ENCODE measurements at places on chromosomes 5 and 9.

- no peak for DNase-seq
Observed at GRCh38 chr5:138240650-138241385, 27.7 kb upstream of the CDC23 start.

DNA sequence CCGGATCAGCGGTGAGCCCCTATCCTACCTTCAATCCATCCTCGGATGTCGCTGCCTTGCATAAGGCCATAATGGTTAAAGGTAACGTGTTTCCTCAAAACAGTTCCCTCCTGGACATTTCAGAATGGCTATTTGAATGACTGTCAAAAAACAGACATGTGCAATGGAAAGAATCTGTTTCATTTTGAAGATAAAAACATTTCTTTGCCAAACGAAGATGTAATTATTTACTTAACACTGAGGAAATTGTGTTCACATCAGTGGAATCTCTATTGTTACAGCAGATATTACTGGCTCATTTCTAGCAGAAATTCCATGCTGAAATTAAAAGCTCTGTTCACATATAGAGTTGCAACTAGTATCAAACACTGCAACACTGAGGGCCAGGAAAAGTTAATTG lies 7.1 kb downstream of the ANXA1 start:
- DNase-seq: no peak

- DNase-seq: no peak
Observed at GRCh38 chr9:117929868-117930267, 225.7 kb downstream of the TLR4 start.

- DNase-seq: no peak
Observed at GRCh38 chr9:75633451-75634057, 256.9 kb upstream of the PCSK5 start.

DNA sequence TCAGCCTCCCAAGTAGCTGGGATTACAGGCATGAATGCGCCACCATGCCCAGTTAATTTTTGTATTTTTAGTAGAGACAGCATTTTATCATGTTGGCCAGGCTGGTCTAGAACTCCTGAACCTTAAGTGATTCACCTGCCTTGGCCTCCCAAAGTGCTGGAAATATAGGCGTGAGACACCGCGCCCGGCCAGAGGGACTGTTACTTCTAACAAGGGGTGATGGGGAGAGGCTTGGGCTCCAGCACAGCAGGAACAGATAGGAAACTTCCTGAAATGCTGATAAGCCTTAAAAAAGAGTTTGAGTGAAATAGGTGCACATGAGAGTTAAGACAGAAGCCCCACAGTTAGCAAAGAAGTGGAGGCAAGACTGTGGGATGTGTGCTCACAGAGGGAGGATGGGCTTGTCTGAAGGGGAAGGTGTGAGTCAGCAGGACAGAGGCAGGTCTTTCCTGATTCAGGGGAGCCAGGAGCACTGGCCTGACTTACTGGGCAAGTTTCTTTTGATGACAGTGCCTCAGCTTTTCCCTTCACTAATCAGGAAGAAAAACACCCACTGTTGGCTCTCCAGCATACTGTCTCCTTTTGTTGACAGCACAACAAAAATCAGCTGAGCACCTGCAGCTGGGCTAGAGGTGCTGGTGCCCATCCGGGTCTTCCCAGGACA lies 68.4 kb downstream of the RAD23B start:
- DNase-seq: no peak

DNA sequence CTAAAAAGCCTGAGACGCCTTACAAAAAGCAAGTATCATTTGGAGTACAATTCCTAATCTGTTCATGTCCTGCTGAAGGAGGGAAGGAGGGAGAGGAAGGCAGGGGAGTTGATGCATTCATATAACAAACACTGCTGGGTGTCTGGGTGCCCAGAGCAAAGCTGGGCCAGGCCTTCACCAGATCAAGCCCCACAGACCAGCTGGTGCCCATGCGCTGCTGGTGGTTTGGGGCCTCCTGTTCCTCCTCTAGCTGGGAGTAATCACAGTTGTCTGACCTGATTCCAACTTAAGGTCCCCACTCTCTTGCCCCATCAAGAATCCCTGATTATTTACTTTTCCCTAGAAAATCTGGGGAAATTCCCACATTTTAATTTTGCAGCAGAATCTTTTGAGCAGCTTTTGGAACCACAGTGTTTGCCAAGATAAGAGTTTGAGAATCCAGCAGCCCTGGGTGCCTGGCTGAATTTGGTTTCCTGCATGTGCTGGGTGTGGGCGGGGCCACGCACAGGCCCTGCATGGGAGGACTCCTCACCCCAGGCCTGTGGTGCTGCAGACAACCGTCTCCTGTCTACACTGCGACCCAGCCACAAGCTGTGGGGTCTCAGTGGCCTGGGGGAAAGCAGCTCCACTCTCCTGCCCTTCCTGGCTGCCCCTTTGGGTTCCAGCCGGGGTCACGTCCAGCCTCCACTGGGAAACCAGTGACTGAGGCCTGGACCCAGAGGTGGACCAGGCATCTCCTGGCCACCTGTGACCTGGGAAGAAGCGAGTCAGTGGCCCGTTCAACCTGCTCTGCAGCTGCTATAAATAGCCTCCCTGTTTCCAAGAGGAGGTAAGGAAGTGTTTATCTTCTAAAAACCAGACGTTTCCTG lies 47.5 kb downstream of the NEURL1B start:
- no peak for DNase-seq

DNA sequence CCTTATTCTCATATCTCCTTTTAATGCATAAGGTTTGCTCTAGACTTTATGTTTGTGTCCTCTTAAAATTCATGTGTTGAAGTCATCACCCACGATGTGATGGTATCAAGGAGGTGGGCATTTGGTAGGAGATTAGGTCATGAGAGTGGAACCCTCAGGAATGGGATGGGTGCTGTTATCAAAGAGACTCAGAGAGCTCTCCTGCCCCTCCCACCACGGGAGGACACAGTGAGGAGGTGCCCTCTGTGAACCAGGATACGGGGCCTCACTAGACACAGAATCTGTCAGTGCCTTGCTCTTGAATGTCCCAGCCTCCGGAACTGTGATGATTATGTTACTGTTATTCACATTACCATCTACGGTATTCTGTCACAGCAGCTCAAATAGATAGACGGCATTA lies 359.0 kb downstream of the IRX1 start:
- no peak for DNase-seq

DNA sequence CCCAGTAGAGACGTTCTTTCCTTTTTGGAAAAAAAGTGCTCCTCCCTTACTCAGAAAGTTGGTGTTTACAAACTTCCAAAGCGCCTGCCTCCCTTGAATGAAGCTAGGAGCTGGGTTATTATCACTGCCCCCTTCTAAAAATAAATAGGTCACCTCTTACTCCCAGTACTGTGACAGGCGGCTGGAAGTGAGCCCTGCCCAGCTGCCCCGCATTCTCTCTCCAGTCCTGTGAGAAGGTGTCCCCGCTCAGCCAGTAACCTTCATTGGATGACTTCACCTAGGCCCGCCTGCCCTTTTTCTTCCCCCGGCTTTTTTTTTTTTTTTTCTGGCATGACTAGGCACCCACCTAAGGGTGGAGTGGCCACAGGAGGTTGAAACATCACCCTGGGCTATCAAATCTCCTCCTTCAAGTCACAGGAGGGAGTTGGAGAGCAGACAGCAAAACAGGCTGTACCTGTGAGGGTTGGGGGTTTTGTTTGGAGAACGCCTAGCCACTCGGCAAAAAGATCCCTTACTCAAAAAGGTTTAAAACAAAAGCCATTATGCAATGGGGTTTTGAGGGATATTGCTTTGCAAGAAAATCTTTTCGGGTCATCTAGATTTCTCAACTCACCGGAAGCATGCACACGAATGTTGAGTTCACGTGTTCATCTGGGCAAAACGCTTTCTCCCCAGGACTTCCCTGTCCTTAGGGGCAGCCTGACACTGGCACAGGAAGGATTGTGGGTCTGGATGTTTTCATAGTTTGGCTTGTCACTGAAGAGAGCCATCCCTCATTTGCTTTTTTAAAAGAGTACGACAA lies 43.3 kb upstream of the ZNF622 start:
- DNase-seq: no peak

GRCh38 chr5:152499814-152500535 lies 94.9 kb upstream of the NMUR2 start:
- no peak for DNase-seq

DNA sequence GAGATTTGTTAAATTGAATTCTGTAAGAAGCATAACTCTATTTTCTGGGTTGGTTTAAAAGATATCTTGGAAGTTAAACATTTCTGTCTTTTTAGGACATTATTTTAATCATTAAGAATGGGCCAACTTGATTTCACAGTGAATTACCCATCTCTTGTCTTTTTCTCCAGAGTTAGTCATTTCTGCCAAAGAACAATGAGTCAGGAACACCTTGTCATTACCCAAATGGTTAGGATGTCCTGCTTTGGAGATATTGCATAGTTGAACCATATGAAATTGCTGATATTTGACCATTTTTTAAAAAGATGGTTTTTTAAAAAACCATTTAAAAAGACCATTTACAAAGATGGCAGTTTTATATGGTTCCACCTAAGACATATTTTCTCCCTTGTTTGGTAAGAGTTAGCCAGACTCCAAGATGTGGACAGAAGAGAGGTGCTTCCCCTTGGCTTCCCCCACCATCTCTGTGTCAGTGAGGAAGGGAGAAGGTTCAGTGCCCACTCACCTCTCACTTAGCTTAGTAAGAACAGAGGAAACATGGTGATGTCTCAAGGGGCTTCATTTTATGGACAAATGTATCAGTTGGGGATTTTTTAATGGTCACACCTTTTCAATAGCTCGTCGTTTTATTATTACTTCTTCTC lies 103.0 kb downstream of the PCSK1 start:
- no peak for DNase-seq

GRCh38 chr5:135877570-135878155 lies 18.0 kb downstream of the IL9 start:
- DNase-seq: no peak

GRCh38 chr9:109604781-109605180 lies 106.7 kb upstream of the PTPN3 start:
- no peak for DNase-seq

DNA sequence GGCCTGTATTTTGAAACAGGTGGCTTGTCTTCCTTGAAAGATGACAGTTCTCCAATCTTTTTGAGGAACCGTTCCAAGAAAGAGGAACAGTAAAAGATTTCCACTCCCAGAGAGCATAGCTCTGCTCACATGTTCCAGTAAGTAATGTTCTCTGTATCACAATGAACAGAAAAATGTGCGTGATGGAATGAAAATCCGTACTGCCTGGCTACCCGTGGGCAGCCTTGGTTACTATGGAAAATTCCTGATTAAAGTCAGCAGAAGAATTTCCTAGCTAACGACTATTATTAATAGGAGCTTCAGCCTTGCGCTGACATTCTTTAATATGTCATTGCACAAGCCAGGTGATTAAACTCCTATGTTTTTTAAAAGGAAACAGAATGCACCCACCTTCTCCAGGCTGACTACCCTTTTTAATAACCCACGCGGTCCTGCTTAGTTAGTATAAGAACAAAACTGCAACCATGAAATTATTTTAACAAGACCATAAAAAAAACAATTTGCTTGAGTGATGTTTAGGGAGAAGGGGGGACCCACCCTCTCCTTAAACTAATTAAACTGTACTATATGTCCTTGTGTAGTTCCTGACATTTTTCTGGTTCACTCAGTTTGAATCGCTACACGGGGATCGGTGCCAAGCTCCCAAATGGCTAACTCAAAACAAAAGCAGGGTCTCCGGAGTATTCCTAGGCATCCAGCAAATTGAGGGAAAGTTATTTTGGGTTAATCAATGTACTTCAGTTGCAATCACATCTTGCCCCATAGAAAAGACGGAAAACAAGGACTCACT lies 54.8 kb upstream of the CPEB4 start:
- no peak for DNase-seq

DNA sequence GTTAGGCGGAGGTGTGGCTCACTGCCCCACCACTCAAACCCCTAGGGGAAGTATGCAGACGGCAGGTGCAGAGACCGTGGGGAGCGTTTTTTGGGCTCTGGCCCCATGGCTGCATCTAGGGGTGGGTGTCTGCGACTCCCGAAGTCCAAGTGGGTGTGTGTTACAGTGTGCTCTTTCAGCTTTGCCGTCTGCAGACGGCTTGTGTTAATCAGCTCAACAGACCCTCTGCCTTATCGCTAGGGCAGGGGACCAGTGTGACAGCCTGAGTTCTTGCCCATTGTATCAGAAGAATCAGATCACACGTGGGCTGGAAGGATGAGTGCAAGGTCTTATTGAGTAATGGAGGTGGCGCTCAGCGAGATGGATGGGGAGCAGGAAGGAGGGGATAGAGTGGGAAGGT lies 162.8 kb downstream of the ENC1 start:
- no peak for DNase-seq

DNA sequence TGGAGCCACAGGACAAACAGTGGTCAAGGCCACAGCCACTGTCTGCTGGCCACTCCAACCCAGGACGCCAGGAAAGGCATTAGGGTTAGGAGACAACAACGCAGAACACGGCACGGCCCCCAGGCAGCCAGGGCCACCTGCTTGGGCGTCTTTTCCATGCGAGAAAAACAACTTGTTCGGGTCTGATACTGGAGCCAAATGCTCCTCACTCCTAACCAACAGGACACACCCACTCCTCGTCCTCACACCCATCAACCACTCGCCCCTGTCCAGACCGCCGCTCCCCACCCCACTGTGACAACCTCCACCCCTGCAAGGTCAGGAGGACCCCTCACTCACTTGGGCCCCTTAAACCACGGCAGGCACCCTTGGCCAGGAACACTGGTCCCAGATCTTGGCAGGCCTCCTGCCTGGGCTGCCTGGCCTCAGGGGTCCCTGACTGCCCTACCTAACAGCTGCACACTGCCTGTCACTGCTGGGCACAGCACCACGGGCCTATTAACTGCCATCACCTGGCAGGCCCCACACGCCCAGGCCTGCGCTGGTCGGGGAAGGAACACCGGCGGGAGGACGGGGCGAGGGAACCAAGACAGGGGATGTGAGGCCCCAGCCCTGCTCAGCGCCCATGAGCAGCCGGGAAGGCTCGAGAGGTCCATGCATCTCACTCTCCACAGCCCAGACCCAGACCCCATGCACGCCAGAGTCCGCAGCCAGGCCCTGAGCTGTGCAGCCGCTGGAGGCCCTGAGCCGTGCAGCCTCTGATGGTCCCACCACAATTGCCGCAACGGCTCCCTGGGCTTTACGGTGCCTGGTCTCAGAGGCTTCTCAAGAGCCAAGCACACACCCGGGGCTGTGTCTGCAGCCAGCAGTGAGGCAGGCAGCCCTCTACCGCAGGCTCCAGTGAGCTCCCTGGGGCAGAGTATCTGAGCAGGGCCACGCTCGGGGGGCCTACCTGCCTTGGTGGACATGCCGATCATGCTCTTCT lies 13.8 kb downstream of the CLPTM1L start:
- DNase-seq: no peak

DNA sequence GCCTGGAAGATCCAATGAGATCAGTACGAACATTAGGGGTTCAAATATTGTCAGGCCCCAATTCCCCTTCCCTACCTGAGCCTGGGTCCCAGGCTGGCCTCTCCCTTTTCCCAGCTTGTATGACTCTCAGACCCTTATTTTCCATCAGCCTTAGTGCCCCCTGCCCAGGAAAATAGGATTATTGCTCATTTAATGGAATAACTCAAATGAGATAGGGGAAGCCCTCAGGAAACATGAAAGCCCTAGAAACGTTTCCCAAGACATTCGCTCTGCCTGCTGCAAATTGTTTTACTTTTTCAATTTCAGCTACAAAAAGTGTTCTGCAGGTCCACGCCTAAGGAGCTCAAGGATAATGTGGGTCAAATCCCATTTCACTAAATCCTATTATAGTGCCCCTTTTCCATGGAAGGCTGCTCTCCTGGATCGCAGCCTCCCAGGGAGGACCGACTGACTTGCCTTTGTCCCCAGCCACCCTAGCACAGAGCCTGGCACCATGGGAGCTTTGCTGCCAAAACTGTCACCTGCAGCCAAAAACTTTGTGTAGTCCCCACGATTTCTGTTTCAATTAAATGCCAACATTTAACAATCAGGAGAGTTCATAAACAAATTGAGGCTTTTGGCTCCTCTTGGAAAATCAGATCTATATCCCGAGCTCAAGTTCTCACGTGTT lies 46.9 kb downstream of the THOC3 start:
- DNase-seq: no peak
